Skeletal muscle cell (primary cell): ENCODE measurements at places on chromosomes 12 and 14.

DNA sequence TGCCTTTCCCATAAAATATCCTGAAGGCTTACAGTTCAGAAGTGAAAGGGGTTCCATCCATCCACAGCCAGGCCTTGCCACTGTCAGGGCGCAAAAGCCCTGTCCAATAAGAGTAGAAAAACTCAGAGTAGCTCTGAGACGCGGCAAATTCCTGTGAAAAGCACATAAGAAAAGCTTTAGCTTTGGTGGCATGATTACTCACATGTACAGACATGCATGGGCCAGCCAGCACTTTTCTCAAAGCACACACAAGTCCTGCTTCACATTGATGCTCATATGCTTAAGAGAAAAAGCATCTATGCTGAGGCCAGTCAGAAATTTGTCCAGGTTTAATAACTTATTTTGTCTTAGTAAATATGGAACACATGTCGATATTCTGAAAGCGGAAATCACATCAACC is 25.5 kb downstream of the CLEC1A start:
- no peak for DNase-seq

GRCh38 chr12:30796891-30797371 is 42.2 kb upstream of the CAPRIN2 start:
- no peak for DNase-seq

GRCh38 chr12:131940141-131940547 is 9.6 kb upstream of the EP400 start:
- DNase-seq = no peak

GRCh38 chr14:78593949-78594348 is 423.8 kb downstream of the NRXN3 start:
- no peak for DNase-seq

GRCh38 chr12:7374423-7375144 is 69.4 kb downstream of the CD163L1 start:
- DNase-seq = no peak

GRCh38 chr12:21942377-21942703 is 1.1 kb upstream of the ABCC9 start:
- no peak for DNase-seq

DNA sequence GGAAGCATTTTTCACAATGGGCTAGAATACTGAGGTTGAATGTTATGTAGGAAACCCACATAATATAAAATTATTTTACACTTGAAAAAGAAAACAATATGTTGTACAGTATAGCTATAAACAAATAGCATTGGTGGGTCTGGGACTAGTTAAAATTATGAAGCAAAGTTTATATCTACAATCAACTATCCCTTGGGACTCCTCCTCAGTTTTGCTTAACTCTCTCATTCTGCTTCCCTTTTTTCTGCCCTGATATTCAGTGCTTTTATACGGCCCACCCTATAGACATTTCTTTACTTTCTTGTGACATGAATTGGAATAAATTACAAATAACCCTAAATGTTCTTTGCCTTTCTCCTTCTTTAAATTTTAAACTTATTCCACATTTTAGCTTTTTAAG is 300.5 kb downstream of the FBXL14 start:
- no peak for DNase-seq

GRCh38 chr12:12032851-12033797 is 37.6 kb upstream of the BCL2L14 start:
- DNase-seq = peak; percentile 48

DNA sequence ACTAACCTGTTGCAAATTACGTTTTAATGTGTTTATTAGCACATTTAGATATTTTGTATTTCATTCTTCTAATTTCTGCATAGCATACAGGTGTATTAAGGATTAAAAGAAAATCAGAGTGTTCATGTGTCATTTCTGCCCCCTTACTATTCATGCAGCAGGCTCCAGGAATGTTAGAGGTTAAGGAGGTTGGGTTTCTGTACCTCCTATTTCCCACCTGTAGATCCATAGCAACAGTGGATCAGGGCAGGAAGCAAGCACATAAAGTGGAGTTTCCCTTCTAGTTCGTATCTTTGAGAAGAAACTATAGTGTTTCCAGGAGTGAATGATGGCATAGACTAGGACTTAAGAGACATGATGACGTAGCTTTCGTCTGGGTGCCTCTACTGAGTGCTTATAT is 18.9 kb downstream of the JKAMP start:
- no peak for DNase-seq

GRCh38 chr14:97458661-97459579 is 661.7 kb downstream of the VRK1 start:
- DNase-seq = no peak

DNA sequence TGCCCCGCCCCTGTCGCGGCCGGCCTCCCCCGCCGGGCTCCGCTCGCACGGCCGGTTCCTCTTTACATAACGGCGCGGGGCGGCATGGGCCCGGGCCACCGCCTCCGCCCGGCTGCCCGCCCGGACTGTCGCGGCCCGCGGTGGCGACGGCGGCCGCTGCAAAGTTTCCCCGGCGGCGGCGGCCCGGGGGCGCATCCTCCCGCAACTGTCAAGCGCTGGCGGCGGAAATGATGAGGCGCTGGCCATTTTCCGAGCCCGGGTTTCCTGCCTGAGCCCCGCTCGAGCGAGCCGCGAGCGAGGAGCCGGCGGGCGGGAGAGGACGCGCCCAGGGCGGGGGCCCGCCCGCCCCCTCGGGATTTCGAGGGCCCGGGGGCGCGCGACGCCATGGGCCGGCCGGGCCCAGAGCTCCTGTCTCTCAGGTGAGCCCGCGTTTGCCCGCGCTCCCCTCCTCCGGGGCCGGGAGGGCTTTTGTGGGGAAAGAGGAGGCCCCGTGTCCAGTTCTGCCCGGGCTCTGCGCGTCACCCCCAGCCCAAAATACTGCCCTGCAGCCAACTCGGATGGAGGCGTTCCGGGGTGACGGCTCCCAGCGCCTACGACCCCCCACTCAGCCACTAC is at the start of gene SH2B3:
Gene SH2B3, plus strand, starts transcription at position 65 of the 615 bp plus-strand sequence. CDS start 12,223 bp downstream, outside the sequence.
- DNase-seq = no peak

- DNase-seq = no peak
Observed at GRCh38 chr14:91310606-91311283, 66.2 kb upstream of the GPR68 start.

GRCh38 chr14:36271939-36272907 is 48.2 kb downstream of the MBIP start:
- no peak for DNase-seq

DNA sequence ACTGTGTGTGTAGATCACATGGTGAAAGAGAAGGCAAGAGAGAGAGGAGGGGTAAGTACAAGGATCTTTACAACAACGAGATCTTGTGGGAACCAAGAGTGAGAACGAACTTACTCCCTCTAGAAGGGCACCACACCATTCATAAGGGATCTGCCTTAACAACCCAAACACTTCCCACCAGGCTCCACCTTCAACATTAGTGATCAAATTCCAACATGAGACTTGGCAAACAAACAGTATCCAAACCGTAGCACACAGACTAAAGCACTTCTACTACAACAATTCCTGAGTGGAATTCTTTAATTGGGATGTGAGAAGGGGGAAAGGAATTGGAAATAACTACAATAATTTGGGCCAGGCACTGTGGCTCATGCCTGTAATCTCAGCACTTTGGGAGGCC is 35.0 kb upstream of the ESR2 start:
- no peak for DNase-seq

GRCh38 chr12:15563663-15564062 is 225.5 kb downstream of the EPS8 start:
- DNase-seq = peak; percentile 51

- peak; percentile 33 for DNase-seq
Observed at GRCh38 chr12:52441320-52441911, 7.2 kb upstream of the KRT75 start.

DNA sequence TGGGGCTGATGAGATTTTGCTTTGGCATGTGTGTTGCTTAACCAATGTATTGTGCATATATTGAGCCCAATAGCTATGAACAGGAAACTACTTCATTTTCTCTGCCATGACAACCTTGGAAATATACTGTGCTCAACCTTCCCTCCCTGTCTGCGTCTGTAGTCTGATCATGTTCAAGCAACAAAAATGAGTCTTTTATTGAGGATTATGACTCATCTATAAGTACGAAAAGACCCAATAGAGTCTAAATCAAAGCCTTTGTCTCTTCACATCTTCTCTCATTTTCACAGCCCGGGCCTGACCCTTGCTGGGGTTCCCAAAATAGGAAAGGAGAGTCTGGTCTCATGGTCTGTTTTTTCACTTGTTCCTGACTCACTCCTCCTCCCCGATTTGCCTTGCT is 158.2 kb downstream of the CAND1 start:
- no peak for DNase-seq

DNA sequence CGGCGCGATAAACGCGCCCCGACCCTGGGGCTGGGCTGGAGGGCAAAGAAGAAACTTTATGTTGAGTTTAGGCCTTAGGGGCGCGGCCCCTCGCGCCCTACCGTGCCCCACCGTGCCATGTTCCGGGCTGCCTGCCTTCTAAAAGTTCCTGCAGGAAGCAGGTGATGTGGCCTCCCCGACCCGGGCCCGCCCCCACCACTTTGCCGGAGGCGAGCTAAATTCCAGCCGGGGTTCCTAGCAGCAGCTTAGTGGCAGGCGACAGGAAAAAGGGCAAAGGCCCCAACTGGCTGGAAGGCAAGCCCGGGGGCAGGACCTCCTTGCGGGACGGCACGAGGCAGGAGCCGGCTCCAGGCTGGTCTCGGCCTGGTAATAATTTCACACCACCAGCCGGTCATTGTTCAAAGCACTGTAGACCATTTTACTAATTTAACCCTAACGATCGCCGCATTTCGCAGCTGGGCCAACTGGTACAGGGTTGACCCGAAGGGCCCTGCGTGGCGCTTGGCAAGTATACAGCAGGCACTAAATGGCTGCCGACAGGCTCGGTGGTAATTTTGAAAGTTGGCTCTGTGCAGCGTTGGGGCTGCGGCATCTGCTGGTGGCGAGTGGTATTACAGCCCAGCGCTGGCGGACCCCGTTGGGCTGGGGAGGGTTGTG is 895 bp upstream of the CCDC88C start:
- DNase-seq = no peak

- DNase-seq = no peak
Observed at GRCh38 chr14:94122438-94122837, 7.0 kb downstream of the IFI27L2 start.

- no peak for DNase-seq
Observed at GRCh38 chr12:41983856-41984255, 160.8 kb downstream of the GXYLT1 start.

- DNase-seq = no peak
Observed at GRCh38 chr14:34171431-34172172, 220.7 kb upstream of the EGLN3 start.

DNA sequence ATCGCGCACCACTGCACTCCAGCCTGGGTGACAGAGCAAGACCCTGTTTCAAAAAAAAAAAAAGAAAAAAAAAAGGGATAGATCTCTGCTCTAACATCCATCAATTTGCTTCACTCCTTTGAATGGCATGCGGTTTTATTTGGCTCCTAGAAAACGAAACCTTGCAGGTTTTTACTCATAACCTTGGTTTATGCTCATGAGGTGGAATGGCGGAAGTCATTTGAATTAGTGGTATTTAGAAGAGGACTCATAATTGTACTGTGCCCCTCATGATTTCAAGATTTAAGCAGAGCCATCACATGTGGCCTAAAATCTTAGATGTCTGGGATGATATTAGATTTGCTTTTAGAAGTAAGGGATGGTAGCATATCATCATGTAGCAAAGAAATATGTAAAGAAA is 29.4 kb downstream of the RBMS2 start:
- no peak for DNase-seq

- DNase-seq = no peak
Observed at GRCh38 chr12:54549774-54550451, 512 bp downstream of the PDE1B start.

GRCh38 chr12:77592836-77593235 is 237.9 kb upstream of the NAV3 start:
- no peak for DNase-seq

GRCh38 chr14:103705118-103705503 is 10.1 kb downstream of the XRCC3 start:
- no peak for DNase-seq

GRCh38 chr12:77644915-77645605 is 185.6 kb upstream of the NAV3 start:
- no peak for DNase-seq

DNA sequence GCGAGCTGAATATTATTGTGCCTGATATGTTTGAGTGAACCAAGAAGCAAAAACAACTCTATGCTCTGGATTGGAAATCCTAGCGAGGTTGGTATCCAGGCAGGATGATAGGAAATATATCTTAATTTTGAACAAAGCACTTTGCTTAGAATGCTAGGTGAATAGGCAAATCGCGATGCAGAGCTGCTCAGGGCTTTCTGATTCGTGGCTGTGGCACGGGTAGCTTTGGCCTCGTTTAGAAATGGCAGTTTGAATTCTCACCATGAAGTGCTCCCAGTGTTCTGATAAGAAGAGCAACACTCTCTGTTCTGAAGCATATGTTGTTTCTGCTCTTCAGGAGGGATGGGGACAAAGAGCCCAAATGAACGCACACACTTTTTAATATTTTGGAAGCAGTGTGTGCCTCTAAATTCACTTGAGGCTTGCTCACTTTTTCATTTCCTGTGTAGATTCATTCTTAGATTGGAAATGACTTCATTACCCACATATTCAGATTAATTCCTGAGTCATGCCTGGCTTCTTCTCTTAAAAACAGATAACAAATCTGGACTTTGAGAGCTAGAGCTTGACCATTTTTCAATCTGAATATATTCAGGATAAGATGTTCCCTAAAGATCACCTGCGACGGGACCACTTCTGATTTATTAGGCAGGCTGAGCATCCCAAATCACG is 200.9 kb downstream of the RPAP3 start:
- DNase-seq = peak; percentile 11
